ENCODE measurements at places on chromosomes 16 and 17.

- no peak for DNase-seq
These were observed 3.8 kb downstream of the PRR29 start for GRCh38 chr17:64001763-64002529.

GRCh38 chr16:20880867-20881502, 19.2 kb downstream of the DCUN1D3 start:
- no peak for DNase-seq

DNA sequence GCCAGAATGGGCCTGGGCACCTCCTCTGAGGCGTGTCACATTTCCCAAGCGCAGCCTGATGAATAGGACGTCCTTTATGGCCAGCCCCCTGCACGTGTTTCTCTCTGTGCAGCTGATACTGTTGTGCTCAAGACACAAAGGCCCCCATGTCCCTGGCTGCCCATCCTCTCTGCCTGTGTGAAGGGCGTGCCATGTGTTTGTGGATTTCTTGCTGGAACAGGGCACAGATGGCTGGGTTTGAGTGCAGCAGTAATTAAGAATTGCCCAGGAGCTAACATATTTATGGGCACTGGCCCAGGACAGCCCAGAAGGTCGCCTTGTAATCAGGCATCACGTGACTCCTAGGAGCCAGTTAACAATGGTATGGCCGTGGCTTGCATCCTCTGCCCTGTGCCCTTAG, 181.1 kb downstream of the CCDC182 start:
- peak; percentile 69 for DNase-seq

- DNase-seq: no peak
These were observed 11.2 kb downstream of the DOC2B start for GRCh38 chr17:170130-170670.

DNA sequence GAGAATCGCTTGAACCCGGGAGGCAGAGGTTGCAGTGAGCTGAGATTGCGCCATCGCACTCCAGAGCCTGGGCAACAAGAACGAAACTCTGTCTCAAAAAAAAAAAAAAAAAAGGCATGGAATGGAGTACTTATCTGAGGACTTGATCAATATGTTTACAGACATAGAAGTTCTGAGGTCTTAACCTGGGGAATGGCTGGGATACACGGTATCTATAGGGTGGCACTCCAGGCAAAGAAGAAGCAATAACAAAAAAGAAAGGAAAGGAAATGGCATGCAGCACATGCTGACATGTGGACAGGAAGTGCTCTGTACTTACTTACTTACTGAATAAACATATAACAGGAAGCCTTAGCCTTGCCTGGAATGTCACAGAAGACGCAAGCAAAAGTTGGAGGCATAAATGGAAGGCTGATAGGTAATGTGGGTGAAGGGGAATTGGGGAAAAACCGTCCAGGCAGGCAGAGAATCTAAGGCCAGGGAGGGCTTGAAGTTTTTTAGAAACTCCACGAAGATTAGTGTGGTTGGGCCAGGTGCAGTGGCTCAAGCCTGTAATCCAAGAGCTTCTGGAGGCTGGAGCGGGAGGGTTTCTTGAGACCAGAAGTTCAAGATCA, 10.1 kb upstream of the SPOP start:
- no peak for DNase-seq

- DNase-seq: no peak
These were observed 27.4 kb downstream of the DRC3 start for GRCh38 chr17:18000030-18000408.

DNA sequence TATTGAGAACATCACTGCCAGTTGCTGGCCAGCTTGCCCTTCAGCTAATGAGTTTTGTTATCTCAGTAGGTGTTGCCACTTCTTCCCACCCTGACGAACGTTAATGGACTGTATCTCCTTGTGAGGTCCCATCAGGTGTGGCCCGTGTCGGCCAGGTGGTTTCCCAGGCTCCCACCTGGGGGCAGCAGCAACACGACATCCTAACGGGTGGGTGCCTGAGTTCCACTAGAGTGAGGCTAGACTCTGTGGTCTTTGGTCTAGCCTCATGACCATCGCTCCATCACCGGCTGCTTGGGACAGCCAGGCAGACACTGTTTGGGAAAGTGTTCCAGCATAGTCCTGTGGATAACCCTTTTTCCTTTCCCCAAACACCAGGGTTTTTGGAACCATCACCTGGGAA, 45.6 kb upstream of the LCMT1 start:
- no peak for DNase-seq

DNA sequence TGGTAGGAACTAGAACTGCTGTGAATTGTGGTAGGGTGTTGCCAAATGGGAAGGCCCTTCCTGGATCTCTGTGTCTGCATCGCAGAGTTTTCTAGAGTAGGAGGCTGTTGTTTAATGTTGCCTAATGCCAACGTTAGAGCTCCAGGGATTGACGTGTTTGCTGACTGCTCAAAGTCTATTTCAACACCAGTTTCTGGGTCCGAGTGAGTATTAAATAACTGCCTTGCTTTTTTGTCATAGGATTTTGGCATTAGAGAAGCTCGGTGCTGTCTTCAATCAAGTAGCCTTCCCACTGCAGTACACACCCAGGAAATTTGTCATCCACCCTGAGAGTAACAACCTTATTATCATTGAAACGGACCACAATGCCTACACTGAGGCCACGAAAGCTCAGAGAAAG, 40.0 kb downstream of the SF3B3 start:
- DNase-seq: no peak

All from NCI-H187 (cell line).